Right forelimb (tissue), 1 donor: ENCODE measurements at places on chromosomes 13 and 19.
A peak's percentile ranks its signal among the peaks of the same experiment; 100 is the strongest.

DNA sequence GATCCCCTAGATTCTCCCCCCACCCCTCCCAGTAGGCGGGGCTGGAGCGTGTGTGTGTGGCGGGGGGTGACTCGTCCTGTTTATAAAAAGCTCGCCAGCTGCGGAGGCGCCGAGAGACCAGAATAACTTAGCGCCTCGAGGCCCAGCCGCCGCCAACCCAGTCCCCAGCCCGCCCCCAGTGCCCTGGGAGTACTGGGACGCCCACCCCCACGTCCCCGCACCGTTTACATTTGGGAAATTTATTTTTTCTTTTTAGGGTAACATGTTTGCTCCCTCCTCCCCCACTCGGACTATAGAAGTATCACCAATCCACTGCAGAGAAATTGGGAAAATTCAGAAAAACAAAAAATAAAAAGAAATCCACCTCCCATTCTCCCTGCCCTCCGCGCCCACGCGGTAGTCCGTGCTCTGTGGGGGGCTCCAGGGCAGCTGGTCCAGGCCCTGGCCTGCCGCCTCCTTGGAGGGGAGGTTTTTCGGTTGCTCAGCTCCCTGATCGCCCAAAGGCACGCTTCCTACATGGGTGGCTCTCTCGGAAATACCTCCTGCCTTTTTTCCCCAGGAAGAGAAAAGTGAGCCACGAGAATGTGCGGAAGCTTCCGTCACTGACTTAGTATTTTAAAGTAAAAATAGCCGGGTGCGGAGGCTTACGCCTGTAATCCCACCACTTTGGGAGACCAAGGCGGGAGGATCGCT lies 1.5 kb upstream of the RAB3A start:
- DNase-seq = peak; percentile 86

DNA sequence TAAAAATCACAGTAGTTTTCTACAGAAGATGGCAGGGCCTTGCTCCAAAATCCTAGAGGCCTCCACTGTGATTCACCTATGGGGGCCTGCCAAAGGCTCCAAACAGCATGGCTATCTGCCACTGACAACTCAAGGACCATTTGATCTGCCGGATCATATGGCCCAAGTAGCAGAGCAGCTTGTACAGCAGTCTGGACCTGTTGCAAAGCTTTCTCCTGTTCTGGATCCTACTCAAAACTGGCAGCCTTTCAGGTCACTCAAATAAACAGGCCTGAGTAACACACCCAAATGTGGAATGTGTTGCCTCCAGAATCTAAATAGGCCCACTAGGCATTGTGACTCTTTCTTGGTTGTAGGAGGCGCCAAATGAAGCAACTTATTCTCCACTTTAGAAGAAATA lies 1049.3 kb downstream of the PCDH9 start:
- no peak for DNase-seq

DNA sequence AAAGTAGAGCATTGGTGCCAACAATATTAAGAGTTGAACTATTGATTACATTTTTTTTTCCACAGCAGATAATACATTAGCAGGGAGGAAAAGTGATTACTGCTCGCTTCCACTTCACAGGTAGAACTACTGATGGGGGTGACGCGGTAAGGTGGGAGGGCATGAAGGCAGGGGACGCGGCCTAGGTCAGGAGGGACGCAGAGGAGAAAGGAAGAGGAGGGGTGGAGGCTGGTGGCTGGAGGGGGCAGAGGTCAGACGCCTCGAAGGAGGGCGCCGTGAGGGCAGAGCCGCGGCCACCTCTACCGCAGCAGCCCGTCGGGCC lies 287 bp upstream of the B3GLCT start:
- no peak for DNase-seq

- DNase-seq = no peak
Measured at GRCh38 chr13:36395280-36395679, 37.0 kb upstream of the CCNA1 start.

DNA sequence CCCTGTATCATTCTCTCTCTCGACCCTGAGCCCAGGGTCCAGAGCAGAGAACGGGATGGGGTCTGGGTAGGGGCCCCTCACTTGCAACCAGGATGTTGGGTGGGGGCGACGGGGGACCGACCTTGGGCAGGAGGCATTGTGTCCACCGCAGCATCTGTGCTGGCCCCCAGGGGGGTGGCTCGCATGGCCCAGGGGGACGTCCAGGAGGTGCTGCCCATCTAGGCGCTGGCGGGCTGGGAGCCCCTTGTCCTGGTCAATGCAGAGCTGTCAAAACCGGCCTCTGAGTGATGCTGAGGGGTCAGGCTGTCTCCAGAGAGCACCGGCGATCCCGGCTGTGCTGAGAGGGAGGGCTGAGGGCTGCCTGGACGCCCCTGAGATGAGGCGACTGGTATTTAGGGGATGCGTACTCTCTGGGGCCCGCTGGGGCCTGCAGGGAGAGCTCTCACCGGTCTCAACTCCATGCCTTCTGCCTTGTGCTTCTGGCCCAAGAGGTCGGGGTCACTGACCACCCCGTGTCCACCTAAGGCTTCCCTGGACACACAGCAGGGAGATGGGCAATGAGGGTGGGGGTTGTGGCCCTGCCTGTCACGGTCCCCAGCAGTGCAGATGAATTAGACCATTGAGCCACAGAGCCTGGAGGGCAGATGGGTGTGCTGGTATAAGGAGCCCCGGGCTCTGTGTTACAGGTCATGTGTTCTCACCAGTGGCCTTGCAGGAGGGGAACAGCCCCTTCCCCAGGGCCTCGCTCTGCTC lies 8.6 kb downstream of the RPS9 start:
- no peak for DNase-seq

DNA sequence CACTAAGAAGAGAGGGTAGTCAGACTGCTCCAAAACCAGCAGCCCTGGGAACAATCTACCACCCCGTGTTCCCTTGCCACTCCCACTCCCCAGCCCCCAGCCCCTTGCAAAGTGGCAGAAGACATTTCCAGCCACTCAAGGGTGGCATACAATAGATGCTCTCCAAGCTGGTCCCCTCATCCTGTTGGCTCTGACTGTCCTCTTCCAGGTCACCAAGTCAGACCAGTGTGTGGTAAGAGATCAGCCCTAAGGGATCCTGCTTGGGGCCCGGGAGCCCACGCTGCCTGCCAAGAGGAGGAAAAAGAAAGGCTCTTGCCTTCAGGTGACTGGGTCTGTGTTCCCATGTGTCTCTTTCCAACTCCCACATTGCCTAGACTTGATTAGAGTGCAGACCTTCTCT lies 25.0 kb downstream of the SERP2 start:
- no peak for DNase-seq
